Hematopoietic multipotent progenitor cell treated with erythropoietin and hydrocortisone succinate and interleukin-3 and kit ligand, for 8 days (in vitro differentiated cells): ENCODE measurements at places on chromosomes 2 and 18.
A peak's percentile ranks its signal among the peaks of the same experiment; 100 is the strongest.

- no peak for DNase-seq
These were observed 19.1 kb downstream of the COL3A1 start for GRCh38 chr2:188993247-188993646.

DNA sequence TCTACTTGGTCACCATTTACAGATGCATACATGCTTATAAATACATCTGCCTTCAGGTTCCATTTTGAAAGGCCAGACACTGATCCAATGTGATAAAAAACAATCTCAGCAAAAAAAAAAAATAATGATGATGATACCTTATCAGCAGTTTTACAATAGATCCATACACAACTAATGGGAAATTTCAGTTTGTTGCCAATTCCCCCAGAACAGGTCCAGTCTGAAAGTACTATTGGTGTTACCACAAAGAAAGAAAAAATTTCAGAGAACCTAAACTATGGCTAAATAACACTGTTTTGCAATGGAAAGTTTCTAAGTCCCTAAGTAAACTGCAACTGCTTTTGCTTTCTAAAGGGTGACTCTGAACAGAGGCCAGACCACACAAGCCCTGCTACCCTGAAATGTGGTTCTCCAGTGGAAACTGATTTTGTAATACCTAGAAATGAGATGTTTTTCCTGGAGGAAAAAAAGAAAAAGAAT lies 54.1 kb downstream of the LPIN2 start:
- DNase-seq, result no peak

DNA sequence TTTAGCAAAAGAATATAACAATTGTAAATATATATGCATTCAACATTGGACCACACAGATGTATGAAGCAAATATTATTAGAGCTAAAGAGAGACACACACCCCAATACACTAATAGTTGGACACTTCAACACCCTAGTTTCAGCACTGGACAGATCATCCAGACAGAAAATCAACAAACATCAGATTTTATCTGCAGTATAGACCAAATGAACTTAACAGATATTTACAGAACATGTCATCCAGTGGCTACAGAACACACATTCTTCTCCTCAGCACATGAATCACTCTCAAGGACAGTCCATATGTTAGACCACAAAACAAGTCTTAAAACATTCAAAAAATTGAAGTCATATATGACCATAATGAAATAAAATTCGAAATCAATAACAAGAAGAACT lies 22.1 kb upstream of the EVA1A start:
- DNase-seq, result no peak

DNA sequence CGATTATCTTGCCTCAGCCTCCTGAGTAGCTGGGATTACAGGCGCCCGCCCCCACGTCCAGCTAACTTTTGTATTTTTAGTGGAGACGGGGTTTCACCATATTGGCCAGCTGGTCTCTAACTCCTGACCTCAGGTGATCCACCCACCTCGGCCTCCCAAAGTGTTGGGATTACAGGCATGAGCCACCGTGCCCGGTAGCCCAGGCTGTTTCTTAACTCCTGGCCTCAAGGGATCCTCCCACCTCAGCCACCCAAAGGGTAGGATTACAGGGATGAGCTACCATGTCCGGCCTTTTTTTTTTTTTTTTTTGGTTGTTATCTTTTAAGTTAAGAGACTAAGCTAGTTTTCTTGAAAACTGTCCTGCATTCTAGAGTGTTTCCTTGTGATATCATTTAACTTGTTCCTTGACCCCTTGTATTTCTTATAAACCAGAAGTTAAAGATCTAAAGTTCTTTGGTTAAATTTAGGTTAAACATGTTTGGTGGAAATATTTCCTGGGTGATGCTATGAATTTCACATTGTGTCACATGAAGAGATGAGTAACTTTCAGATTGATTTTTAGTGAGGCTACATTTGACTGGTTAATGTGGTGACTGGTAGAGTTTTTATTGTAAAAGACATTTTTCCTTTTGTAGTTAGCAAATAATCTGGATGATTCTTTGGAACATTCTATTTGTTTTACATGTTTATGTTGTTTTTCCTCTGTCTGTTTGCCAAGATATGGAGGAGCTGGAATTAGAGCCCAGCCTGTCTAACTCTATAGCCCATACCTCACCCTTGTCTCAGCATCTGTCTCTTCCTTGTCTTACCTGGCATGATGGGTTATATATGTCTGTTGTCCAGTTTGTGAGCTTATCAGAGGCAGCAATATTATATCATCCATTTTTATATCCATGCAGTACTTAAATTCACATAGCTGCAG lies 5.2 kb downstream of the NCAPH start:
- no peak for DNase-seq

- DNase-seq, result no peak
These were observed 167.3 kb upstream of the SKOR2 start for GRCh38 chr18:47418746-47419145.

DNA sequence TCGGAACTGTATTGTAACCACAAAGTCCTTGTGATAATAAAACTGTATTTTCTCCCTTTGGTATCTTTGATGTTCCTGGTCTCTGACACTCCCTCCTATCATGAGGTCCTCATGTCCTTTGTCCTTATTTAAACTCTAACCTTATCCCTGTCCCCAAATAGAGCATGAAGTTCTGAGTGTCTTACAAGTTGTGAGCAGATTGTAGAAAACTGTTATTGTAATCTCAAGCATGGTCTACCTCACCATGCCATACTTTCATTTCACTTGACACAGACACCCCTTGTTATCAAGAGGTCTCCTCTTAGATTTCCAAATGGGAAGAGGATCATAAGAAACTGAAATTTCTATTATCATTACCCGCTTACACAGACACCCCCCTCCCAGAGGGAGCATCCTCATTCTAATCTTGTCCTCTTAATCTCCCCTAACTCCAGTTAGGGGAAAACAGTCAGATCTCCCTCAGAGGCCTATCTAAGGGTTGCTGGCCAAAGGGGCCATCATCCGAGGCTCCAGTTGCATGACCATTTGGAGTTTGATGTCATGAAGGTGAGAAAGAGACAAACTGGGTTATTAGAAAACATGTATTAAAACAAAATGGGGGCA lies 29.0 kb downstream of the MYO3B start:
- peak; percentile 65 for DNase-seq

DNA sequence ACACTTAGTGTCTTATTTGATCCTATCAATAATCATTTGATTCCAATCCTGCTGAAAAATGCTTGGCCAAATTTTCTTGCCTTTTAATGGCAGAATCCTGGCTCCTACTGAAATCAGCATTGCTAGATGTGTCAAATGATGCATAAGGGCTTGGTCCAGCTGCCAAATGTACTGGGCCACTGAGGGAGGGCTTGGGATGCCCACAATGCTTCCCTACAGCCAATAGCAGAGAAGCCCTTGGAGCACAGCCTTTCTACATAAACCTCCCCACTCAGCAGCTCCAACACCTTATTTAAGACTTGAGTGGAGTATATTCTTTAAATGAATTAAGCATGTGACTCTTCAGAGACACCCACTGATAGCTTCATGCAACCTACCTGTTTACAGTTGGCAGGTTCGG lies 3.6 kb downstream of the ALK start:
- no peak for DNase-seq

DNA sequence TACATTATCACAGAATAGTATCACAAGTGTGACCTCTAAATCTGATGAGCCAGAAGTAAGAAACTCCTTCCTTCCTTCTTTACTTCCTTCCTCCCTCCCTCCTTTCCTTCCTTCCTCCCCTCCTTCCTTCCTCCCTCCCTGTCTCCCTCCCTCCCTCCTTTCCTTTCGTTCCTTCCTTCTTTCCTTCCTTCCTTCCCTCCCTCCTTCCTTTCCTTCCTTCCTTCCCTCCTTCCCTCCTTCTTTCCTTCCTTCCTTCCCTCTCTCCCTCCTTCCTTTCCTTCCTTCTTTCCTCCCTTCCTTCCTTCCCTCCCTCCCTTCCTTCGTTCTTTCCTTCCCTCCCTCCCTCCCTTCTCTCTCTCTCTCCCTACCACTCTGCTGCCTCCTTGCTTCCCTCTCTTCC lies 359.2 kb downstream of the OSR1 start:
- DNase-seq, result no peak

- no peak for DNase-seq
These were observed 64.4 kb downstream of the INPP5D start for GRCh38 chr2:233124421-233125080.

GRCh38 chr2:193695367-193695766 lies 1500.6 kb upstream of the TMEFF2 start:
- no peak for DNase-seq

GRCh38 chr2:162344617-162344950 lies 652 bp downstream of the GCA start:
- no peak for DNase-seq

DNA sequence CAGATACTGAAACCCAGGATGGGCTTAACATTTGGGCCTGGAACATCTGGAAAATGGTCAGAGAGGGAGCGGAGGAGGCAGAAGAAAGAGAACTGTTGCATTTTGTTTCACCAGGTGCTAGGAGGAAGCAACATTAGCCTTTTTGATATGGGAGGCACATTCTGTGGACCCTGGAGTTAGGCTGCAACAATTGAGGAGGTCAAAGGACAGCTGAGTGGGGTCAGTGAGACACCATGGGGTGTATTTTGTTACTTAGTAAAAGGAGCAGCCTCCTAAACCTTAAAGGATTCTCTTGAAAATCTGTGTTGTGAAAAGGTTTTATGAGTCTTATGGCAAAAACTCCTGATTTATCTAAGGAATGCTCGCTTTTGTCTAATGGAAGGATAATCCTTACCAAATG lies 124.9 kb downstream of the GREB1L start:
- no peak for DNase-seq

DNA sequence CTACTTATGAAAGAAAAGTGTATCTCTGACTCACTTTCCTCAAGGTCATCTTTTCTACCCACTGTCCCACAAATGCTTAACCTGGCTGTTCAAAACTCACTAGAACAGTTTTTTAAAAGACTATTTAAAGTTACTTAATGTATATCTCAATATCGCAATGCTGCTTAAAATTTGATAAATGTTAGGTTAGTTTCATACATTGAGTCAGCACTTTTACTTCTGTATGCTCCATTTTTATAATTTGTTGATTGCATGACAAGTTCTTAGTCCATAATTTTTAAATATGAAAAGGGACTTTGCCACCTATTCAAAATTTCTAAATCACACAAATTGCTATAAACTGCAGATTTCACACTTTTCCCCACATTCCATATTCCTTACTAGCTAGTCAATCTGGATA lies 231.7 kb upstream of the SLC39A10 start:
- no peak for DNase-seq

GRCh38 chr2:37560863-37561614 lies 110.4 kb downstream of the CDC42EP3 start:
- DNase-seq, result no peak

GRCh38 chr2:101962309-101962708 lies 29.5 kb upstream of the IL1R2 start:
- no peak for DNase-seq

DNA sequence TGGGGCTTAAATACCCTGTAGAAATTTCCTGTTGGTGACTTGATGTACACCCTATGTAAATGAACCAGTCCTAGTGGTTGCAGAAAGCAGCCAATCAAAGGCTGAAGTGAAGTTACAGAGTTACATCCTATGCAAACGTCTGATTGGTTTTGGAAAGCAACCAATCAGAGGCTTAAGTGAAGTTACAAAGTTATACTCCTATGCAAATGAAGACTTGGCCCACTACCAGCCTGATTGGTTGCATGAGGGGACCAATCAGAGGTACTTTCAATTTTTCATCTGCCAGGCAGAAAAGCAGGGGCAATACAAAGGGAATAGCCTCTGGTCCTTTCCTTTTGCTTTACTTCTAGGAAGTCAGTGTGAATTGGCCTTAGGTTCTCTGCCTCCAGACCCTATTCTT lies 13.6 kb upstream of the ZNF397 start:
- no peak for DNase-seq

DNA sequence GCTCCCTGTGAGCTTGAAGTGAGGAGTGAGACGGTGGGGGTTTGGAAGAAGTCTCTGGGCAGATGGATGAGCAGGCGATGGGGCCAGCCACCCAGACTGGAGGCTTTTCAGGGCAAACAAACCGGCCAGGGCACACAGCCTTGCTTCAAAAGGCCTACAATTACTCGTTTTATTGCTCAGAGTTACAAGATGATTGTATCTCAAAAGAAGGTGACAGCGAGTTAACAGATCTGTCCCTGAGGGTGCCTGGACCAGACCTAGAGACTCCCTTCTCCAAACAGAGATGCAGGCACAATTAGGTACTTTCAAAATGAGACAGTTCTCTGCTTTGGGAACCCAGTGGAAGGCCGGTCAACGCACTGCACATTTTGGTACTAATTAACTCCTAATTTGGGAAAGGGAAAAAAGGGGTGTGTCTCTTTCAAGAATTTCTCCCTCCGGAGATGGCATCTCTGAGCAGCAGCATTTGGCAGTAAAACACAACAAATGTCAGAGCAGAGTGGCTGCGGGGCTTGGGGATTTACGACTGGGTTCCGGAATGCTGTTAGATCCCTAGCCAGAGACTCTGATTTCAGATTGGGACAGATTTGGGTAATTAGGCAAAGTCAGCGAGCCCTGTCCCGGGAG lies 226.7 kb downstream of the TTC32 start:
- DNase-seq, result no peak

GRCh38 chr18:46040747-46041104 lies 31.3 kb downstream of the PSTPIP2 start:
- DNase-seq, result no peak

- no peak for DNase-seq
These were observed 69.6 kb downstream of the MDH1 start for GRCh38 chr2:63658176-63658968.

- DNase-seq, result no peak
These were observed 111.6 kb upstream of the HAAO start for GRCh38 chr2:42903821-42904575.

DNA sequence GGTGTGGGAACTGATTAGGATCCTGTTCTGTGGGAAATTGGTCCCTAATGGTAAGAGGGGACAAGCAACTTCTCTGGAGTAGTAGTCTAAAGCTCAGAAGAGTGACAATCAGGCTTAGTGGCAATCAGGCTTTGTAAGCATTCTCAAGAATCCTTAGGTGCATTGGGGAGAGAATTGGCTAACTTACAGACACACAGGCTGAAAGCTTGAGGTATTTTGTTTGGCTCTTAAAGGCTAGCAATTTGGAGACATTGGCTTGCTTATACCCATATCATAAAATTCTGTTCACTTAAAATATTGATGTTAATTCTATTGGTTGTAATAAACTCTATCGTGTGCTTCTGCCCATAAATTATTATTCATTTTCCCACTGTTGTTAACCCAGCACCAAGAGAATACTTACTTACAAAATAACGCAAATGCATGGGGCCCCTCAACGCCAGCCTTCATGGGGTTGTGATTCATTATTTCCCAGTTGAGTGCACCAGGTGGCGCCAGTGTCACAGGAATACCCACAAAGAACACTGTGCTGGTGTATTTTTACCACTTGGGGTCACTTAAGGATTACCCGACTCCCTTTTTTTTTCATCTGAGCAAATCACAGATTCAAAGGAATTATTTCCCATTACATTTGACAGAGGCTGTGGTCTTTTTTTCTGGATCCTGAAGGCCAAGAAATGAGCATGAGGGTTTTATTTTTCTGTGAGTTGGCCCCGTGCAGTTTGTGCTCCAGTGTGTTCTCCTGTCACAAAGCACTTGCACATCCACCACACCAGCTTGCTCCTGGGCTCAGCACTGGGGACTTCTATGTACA lies 45.5 kb downstream of the DDX1 start:
- peak; percentile 75 for DNase-seq
